GM23248 (cell line): ENCODE measurements at places on chromosomes 4 and X. TPM values are rescaled to one million over a fixed set of nuclear protein-coding genes. Genes with fewer than 3 reads are reported as not detected.
A peak's percentile ranks its signal among the peaks of the same experiment; 100 is the strongest.

Gene MAGEE2
- not detected in 2 replicates for total RNA-seq

- H3K4me3 ChIP-seq = no peak overlapping the region
- H3K36me3 ChIP-seq = peaks cover 10% of the 10 kb centered on the region; the same call in 1 of the 2 replicates
- peaks cover 10% of the 10 kb centered on the region; the same call in 1 of the 2 replicates for H3K4me1 ChIP-seq
- no peak for DNase-seq
- H3K27ac ChIP-seq = no peak overlapping the region
These were observed 337.4 kb downstream of the ARHGAP10 start for GRCh38 chr4:148069086-148069894.

- 0 out of 2 replicates have a peak, but pooled peaks cover 4% of the 10 kb centered on the region for H3K27me3 ChIP-seq
- DNase-seq = no peak
- no peak overlapping the region for H3K4me3 ChIP-seq
- no peaks in the 10 kb centered on the region for H3K4me1 ChIP-seq
- no peaks in the 10 kb centered on the region for H3K36me3 ChIP-seq
- no peak overlapping the region for H3K27ac ChIP-seq
These were observed 597.6 kb upstream of the CPEB2 start for GRCh38 chr4:14404730-14405129.

- DNase-seq = peak; percentile 28
- no peaks in the 10 kb centered on the region for H3K36me3 ChIP-seq
- H3K4me3 ChIP-seq = peak within 1 kb of the TSS; percentile 52
- H3K4me1 ChIP-seq = no peaks in the 10 kb centered on the region
These were observed at the start of gene XK for GRCh38 chrX:37685381-37686359. Gene XK (plus strand): TSS chrX:37685791. CDS start chrX:37685962, 171 bp downstream.
